Left renal cortex interstitium (tissue), 4 donors: ENCODE measurements at places on chromosomes 7 and 10. TPM values are rescaled to one million over a fixed set of nuclear protein-coding genes. Genes with fewer than 3 reads are reported as not detected.

The FGFBP3 gene
- polyA plus RNA-seq, result 3.3 TPM

The CALHM1 gene
- polyA plus RNA-seq, result 0.08 TPM

The ACHE gene
- polyA plus RNA-seq, result 4.8 TPM

The WNT8B gene
- polyA plus RNA-seq, result 1.0 TPM

DNA sequence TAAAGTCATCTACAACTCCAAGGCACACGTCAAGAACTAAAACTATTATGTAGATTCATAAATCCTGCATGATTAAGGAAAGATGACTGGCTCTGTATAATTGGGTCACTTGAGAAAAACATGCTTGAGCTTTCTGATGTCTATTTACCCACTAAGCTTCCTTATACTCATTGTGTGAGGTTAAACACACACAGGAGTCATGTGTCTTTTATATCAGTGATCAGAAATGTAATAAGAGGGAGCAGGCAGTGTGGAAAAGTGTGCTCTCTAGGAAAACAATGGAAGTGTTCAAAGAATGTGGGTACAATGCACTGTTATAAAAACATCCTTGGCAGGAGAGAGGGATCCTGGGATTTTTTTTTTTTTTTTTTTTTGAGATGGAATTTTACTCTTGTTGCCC lies 108.6 kb upstream of the ARID5B start:
- DNase-seq, result no peak

- DNase-seq, result no peak
Observed at GRCh38 chr7:84677117-84677732, 482.6 kb upstream of the SEMA3A start.

GRCh38 chr10:119518936-119519335 lies 23.6 kb downstream of the RGS10 start:
- DNase-seq, result no peak

DNA sequence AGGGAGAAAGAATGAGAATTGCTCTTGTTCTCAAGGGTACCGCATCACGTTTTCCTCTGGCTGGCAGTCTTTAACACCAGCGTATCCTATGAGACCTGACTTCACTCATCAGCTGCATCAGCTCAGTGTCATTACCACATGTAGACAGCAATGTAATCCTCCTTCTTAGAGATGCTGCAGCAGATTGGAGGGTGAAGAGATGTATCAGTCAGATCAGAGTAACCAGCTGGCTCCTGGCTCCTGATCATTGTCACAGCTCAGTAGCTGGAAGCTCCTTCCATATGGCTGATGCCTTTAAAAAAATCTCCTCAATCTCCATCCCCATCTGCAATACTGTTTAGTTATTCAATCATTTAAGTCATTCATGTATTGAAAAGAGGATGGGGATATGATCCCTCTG lies 39.7 kb upstream of the EPHB6 start:
- DNase-seq, result no peak

DNA sequence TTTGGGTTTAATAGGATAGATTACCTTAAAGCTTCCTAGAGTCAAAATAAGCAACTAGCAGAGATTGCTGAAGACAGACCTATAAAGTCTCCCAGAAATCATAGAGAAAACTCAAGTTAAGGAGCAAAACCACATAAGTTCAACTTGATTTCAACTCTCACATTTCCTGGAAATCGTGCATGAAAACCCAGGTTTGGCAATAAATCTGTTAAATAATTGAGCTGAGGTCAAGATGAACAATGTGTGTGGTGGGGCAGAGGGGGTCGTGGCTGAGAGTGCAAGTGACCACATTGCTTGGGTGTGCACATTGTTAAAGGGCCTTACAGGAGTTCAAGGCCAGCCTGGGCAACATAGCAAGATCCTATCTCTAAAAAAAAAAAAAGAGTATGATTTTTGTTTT lies 636.5 kb downstream of the GALNT17 start:
- DNase-seq, result no peak

DNA sequence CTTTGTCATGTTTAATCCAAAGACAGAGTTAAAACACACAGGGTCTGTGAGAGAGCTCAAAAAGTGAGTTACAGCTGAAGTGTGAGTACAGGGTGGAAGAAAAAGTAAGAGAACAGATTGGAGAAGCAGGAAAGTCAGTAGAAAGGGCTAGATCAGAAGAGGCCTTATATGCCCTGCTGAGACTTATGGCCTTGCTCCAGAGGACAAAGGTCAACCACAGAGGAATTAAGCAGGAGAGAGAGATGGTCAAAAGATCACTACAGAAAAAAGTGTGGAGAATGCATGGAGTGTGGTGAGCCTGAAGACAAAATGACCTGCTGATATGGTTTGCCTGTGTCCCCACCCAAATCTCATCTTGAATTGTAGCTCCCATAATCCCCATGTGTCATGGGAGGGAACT lies 213.8 kb downstream of the NEBL start:
- DNase-seq, result no peak

- DNase-seq, result no peak
Observed at GRCh38 chr10:1293157-1293556, 237.0 kb downstream of the WDR37 start.

- no peak for DNase-seq
Observed at GRCh38 chr7:134196439-134196838, 69.3 kb downstream of the LRGUK start.

DNA sequence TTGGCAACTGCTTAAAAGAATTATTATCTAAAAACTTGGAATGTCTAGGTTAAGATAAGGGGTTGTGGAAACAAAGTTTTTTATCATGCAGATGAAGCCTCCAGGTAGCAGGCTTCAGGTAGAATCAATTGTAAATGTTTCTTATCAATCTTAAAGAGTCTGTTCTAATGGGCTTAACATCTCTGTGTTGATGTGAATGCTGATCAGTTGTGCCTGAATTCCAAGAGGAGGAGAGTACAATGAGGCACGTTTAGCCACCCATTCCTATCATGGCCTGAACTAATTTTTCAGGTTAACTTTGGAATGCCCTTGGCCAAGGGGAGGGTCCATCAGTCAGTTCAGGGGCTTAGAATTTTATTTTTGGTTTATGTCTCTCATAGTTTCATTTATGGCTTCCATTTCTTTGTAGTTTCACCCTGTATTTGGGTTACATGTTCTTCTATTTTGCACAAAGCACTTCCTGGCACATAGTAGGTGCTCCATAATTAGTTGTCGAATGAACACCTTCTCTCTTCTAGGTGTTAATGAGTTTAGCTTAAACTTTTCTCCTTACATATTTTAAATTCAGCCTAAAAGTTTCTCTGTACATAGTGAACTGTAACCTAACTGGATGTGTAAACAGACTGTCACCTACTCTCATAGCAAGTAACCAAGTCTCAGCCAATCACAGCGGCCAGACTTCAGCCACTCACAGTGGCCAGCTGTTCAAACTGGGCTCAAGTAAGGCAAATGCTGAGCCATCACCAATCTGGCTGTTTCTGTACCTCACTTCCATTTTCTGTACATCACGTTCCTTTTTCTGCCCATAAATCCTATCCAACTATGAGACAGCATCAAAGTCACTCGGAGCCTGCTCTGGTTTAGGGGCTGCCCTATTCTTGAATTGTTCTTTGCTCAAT lies 34.7 kb downstream of the ALOX5 start:
- no peak for DNase-seq
